ENCODE measurements at places on chromosomes 16 and 17. TPM values are rescaled to one million over a fixed set of nuclear protein-coding genes. Genes with fewer than 3 reads are reported as not detected.

TLCD1 gene
- total RNA-seq = 3.7 TPM

AHSP gene
- total RNA-seq = not detected

UBB gene
- total RNA-seq = 1,195 TPM

PRSS33 gene
- not detected for total RNA-seq

ADORA2B gene
- total RNA-seq = 0.50 TPM
